ENCODE measurements at places on chromosomes 1 and 21.

GRCh38 chr1:64631346-64632034, 113.4 kb upstream of the RAVER2 start:
- DNase-seq = no peak

DNA sequence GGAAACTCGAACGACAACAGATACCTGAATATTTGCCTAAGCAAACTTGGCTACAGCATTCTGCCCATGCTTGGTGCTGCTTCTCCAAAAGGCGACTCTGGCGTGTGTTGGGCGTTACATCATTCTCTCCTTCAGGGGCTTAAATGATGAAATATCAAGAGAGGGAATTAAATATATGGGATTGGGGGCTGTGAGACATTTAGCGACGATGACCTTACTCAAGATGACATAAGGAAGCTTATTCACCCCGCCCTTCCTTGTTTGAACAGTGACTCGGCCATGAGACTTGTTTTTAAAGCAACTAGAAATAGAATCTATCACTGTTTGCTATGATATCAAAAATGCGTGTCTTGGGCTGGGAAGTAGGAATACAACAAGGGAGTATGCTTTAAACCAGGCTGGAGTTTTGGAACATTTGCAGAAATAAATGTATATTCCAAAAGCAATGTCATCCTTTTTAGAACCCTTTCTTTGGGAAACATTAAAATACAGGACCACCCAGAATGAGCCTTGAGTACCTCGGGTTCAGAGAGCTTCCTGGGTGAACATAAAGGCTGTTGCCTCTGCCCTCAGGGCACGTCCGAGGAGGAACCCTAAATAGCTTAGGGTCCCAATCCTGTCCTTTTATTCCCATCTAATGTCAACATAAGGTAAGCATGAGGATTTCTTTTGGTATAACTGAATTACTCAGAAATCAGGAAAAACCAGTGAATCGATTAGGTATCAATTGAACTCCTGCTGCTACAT, 123.3 kb upstream of the SLC45A1 start:
- no peak for DNase-seq

GRCh38 chr21:23021481-23021880, 2023.3 kb downstream of the NCAM2 start:
- DNase-seq = no peak

- DNase-seq = no peak
Observed at GRCh38 chr1:186708694-186709097, 28.5 kb upstream of the PTGS2 start.

DNA sequence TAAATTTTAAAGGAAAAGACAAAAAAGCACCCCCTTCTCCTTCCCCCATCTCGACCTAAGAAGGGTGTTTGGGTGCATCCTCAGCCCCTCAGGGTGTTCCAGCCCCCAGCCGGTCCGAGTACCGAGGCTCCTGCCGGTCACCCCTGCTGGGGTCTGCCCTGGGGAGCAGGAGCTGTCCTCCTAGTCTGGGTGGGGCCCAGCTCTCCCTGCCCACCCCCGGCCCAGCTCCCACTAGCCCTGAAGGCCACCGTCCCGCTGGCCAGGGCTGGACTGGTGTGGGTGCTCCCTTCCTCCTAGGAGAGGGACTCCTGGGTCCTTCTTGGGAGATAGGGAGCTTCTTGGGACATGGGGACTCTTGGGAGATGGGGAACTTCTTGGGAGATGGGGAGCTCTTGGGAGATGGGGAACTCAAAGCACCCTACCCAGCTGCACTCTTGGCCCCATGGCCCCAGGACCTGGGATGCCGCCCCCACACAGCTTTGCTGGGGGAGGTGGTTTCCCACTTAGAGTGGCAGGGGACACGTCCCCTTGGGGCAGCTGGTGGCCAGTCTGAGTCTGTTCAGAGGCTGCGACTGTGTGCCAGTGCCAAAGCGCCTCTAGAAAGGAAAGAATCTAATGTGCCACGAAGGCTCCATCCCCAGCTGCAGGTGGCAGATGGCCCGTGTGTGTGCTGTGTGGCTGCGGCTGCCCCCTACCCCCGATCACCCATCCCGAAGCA, 44.5 kb downstream of the MORN1 start:
- DNase-seq = no peak

- no peak for DNase-seq
Observed at GRCh38 chr1:59285691-59286090, 11.2 kb upstream of the FGGY start.

- no peak for DNase-seq
Observed at GRCh38 chr1:64940025-64940424, 26.3 kb downstream of the JAK1 start.

DNA sequence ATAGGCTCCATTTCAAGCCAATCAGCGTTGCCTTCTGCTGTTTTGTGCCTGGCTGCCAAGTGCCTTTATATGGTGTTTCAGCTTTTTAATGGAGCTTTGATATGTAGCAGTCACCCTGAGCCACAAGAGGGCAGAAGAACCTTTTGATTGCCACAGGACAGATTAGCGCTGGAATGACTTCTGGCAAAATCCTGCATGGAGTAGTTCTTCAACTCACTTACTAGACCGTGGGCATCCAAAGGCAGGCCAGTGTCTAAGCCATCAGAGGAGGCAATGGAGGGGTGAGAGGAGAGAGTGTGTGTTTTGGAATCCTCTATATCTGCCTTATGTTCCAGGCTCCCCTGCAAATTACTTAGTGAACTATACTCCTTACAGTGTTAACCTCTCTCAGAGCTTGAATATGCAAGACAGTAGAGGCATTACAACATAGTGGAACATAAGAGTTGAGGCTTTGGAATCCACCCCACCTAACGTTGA, 56.2 kb downstream of the ST3GAL3 start:
- no peak for DNase-seq

DNA sequence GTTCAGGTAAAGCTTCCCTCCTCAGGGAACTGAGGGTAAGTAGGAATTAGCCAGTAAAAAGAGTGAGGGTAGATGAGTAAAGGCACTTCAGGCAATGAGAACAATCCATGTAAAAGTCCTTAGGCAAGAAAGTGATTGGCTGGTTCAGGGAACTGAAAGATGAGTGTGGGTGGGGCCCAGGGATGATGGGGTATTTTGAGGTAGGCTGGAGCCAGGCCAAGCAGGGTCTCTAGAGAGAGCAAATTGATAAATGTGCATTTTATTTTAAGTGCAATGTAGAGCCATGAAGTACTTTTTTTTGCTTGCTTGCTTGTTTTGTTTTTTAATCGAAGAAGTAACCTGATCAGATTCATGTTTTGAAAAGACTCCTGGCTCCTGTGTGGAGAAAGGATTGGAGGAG, 26.5 kb downstream of the OSBPL9 start:
- no peak for DNase-seq

DNA sequence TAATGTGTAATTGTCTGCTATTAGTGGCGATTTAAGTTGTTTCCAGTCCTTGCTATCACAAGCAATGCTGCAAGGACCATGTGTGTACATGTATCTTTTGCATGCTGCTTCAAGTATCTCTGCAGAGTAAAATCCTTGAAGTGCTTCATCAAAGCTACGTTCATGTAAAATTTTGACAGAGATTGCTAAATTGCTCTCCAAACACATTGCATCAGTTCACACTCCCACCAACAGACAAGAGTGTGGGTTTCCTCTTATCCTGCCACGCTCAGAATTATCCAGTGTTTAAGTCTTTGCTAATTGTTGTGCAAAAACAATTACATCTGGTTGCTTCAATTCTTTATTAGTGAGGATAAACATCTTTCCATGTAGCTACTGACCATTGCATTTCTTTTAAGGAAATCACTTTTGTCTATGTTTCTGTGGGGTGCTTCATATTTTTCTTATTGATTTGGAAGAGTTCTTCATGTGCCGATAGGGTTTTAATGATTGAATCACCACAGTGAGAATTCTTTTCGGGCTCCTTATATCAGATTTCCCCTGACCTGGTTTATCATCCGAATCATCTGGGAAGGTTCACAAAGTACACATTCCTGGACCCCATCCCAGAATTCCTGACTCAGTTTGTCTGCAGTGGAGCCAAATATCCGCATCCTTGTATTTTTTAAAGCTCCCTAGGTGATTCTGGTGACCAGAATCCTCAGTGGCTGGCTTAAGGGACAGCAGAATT, 56.3 kb upstream of the GALNT2 start:
- DNase-seq = no peak

DNA sequence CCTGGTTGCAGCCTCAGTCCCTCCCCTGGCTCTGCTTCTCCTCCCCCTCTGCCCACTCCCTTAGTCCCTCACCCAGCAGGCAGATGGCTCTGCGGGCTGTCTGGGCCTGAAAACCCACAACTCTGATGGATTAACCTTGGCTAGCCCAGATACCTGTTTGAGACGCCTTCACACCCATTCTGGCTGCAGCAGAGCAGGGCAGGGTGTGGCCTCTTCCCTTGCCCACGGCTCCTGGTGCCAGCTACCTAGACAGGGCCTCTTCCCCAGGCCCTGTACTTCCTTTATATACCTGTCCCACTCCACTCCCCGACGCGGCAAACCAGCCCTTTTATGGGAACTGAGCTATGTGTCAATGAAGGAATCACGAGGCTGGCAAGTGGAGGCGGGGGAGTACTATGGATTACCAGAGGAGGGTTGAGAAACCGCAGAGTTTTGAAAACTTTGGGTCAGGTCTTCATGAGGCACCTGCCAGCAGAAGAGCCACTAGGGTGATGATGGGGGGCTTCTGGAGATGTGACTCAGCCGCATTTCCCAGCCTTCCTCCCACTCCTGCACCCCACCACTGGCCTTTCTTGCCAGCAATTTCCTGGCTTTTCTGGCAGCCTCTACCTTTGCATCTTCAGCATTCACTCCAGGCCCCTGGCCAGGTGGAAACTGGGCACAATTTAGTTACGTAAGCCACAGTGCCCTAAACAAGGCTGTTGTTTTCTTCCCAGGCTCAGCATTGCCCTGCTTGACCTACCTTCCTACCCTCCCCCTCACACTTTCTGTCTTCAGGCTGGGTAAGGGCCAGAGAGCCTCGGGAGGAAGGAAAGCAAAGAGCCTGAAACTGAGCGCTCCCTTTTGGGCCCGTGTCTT, at the start of gene CHI3L1:
Gene CHI3L1 (minus strand): TSS at position 259 of the 858 bp plus-strand sequence. CDS start 81 bp downstream, at position 178.
- DNase-seq = no peak

- DNase-seq = peak; percentile 83
Observed at GRCh38 chr1:193058529-193059281, 455 bp downstream of the UCHL5 start.

GRCh38 chr1:209218981-209219380, 364.5 kb upstream of the CAMK1G start:
- no peak for DNase-seq

DNA sequence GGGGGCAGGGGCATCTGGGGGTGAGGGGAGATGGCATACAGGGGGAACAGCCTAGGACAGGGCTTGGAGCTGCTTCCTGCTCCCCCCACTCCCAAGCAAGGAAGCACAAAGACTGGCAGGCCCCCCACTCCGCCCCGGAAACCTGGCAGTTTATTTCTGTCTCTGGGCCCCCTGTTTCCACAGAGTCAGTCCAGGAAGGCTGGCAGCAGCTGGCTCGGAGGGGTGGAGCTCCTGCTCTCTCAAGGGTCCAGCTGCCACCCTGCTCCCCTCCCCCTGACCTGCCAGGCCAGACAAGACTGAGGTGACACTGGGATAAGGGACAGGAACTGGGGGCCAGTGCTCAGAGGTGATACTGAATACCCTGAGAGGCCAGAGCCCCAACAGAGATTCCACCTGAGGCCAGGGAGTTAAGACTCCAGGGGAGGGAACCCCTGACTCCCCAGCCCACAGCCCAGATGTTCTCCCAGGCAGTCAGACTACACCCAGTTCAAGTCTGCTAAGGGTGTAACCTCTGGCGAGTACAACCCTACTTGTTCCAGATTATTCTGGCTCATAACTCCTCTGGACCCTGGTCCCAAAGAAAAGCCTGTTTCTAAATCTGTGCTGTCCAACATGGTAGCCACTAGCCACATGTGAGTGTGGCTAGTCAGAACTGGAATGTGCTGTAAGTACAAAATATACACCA, 26.3 kb downstream of the AHDC1 start:
- DNase-seq = no peak

DNA sequence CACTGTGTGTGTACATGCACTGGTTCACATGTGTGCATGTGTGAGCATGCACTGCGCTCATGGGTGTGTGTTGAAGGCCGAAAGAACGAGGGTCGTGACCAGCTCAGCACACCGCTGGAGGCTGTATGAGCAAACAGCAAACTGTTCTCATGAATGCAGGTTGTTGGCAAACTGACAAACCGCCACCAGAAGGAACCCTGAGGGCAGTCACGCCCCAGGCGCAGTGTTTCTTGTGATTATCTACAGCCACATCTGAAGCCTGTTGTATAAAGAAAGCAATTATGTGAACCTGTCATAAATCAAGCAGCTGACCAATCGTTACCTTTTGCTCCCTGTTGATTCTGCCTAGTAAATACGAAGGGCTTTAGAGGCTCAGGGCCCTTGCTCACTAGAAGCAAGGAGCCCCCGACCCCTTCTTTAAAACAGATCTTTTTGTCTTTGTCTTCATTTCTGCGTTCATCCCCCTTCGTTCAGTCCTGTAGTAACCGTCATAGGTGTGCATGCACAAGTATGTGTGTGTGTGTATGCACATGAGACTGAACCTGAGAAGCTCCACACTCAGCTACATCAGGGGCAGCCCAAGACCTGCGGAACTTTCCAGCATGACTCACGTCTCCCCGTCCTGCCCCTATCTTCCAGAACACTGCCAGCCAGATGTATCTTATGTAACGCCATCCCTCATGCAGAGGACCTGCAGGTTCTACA, 16.8 kb upstream of the RIPK4 start:
- no peak for DNase-seq

- no peak for DNase-seq
Observed at GRCh38 chr21:44933918-44934260, 5.9 kb upstream of the SLX9 start.

DNA sequence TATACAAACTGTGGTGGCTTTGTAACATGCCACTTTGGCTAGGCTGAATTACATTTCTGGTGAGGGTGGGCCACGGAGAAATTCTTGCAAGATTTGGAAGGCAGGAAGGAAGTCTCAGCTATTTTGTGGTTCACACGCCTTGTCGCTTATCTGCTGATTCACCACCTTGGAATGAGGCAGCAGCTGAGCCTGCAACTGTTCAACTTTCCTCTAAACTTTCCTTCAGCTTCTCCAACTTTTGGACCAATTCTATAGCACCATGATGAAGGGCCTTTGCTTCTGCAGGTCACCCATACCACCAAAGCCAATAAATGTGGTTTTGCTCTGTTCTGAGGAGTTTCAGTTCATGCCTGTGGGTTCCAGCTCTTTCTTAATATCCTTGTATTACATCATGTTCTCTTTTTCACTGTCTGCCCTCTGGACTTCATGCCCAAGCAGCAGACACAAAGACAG, 337.6 kb upstream of the SNX7 start:
- DNase-seq = no peak

DNA sequence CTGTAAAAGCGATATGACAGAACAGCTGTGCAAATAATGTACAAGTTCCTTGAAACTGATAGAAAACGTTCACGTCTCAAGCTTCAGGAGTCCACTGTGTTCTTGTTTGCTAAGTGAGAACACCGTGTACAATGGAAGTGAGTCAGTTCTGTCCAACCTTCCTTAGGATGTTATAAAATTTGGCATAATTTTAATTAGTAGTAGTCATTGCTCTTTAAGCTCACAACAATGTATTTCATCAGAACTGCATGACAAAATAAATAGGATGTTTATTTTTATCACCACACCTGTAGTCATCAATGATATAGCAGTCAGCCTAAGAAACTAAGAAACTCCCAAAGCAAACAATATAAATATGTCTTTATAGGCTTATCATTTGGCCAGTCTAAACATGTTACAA, 53.0 kb downstream of the RGS2 start:
- DNase-seq = no peak

GRCh38 chr1:89762386-89762778, 58.5 kb upstream of the LRRC8D start:
- DNase-seq = no peak

GRCh38 chr1:228150120-228150460, 360 bp downstream of the GJC2 start:
- DNase-seq = no peak

- no peak for DNase-seq
Observed at GRCh38 chr1:76336931-76337371, 262.4 kb downstream of the ST6GALNAC3 start.

- DNase-seq = peak; percentile 21
Observed at GRCh38 chr1:240611619-240612480, at the start of gene GREM2. Gene GREM2, minus strand, starts transcription at chr1:240612155. Its CDS starts 118,680 bp downstream, at chr1:240493475.
